Caco-2 (cell line): ENCODE measurements at places on chromosomes 11 and 22.
A peak's percentile ranks its signal among the peaks of the same experiment; 100 is the strongest.

- DNase-seq = no peak
Observed at GRCh38 chr22:29145321-29146072, 60.2 kb upstream of the EMID1 start.

GRCh38 chr11:76335842-76336241 lies 45.1 kb downstream of the THAP12 start:
- no peak for DNase-seq

- DNase-seq = no peak
Observed at GRCh38 chr11:122681735-122682134, 26.2 kb downstream of the UBASH3B start.

DNA sequence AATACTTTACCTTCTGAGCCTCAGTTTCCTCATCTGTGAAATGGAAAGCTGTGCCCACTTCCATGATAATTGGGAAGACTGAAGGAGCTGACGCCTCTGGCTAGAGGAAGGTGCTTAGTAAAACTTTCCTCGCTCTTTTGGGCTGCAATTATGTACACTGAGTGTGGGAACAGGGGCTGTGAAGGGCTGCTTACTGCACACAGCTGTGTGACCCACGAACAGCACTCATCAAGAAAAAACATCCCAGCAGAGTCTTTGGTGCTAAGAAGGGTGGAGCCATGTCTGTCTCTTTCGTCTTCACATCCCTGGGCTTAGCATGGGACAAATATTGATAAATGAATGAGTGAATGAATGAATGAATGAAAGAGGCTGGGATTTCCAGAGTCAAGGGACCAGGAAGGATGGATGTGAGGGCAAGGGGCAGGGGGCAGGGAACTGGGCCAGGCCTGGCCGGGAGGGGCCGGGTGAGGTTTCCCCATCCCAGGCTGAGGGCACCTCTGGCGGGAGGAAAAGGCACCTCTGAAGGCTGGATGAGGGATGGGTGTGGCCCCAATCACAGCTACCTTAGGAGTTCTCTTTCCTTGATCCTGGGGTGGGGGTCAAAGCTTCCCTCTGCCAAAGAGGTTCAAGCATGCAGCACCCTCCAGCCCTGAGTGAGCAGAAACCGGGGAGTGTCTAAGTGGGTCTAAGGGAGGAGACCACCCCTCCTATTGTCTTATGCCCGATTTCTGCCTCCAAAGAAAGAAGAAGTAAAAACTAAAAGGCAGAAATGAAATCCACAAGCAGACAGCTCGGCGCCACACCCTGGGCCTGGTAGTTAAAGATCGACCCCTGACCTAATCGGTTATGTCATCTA lies 9.2 kb upstream of the CD5 start:
- DNase-seq = no peak

DNA sequence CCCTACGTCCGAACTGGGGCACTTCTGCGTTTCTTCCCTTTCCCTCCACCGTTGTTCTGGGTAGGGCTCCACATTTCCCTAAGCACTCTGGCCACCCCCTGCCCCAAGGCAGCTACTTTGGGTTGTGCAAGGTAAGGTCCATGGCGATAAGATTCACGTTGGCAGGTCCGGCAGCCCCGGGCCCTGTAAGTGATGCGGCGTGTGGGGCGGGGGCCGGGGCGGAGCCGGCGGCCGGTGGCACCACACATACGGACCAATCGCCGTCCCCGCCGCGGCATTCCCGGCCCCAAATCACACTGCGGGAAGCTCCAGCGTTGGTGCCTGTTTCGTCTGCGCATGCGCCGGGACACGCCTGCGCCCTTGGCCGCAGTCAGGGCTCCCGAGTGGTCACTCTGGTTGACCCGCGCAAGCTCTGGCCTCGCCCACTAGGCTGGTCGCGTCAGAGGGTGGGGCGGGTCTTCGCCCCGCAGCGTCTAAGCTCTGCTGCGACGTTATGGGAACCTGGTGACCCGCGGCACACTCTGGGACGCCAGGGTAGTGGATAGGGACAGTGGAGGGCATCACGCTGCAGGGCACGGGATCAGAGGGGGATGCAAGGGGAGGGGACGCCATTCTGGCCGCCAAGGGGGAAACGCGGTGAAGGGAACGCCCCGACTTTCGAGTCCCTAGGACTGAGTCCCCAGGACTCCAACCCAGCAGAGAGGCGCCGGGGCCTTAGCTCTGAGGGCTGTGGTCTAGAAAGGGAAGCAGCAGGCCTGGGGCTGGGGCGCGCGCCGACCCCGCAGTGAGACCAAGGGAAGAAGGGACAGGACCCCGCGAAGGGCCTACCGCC lies 1.6 kb downstream of the FADS1 start:
- peak; percentile 99 for DNase-seq

DNA sequence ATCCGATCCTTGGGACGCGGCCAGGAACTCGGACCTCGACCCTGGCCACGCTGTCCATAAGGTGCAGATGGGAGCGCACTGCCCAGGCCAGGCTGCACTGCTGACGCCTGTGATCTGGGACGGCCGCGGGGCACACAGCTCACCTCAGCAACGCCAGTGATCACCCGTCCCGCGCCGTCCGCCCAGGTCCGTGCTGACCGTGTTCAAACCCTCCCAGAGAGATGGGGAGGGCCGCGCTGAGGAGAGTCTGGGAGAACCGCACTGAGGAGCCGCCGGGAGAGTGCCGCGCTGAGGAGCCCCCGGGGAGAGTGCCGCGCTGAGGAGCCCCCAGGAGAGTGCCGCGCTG lies 636 bp downstream of the KCNQ1OT1 start:
- peak; percentile 56 for DNase-seq

- no peak for DNase-seq
Observed at GRCh38 chr11:117157507-117157906, 13.4 kb downstream of the PAFAH1B2 start.

GRCh38 chr11:103222806-103223205 lies 113.6 kb downstream of the DYNC2H1 start:
- DNase-seq = no peak

DNA sequence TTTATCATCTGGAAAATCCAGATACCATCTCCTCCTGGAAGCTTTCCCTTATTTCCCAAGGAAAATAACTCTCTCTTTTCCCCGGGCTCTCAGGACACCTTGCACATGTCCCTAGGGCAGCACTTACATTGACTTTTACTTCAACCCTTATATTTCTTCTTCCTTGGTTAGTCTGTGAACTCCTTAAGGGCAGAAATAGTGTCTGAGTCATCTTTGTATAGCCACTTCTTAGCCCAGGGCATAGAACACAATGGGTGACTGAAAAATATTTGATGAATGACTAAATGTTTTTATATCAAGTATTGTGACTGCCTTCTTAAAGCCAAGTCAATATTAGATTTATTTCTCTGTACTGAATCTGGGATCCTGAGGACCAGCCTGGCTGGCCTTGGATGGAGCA lies 45.4 kb upstream of the MYOD1 start:
- no peak for DNase-seq

DNA sequence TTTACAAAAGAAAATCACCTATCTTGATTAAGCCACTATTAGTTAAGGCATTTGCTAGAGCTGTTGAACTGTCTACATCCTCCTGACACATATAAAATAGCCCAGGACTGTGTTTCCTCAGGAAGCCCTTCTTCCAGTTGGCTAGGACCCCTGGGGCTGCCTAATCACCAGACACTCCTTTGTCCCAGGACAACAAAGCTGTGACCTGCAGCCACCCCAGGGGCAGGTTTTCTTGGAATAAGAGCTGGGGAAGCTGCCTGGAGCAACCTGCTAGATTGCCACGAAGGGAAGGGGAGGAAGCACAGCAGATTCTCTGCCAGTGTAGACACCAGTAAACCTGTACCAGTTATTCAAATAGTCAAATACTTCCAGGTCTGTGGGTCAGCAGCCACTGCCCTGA lies 17.6 kb downstream of the CHST1 start:
- DNase-seq = no peak

DNA sequence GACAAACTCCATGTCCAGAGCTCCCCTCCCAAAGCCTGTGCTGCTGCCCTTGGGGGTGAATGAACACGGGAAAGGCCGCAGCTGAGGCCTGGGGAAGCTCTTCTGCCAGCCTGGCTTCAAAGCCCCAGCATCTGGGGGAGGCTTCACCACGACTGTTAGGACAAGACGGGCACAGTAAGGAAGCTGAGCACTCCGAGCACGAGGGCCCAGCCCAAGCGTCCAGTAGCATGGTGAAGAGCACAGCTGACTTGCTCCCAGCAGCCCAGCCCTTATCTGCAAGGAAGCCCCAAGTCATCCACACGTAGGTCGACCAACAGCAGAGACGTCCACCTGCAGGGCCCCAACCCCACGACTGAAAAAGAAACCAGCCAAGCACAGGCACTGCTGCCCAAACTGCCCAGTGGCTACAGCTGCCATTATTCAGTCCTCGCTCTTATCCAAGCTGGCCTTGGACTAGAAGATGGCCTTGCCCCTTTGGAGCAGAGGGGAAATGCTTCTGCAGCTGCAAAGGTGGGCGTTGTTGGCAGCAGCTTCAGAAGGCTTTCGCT lies 62.5 kb downstream of the SHANK2 start:
- peak; percentile 33 for DNase-seq

DNA sequence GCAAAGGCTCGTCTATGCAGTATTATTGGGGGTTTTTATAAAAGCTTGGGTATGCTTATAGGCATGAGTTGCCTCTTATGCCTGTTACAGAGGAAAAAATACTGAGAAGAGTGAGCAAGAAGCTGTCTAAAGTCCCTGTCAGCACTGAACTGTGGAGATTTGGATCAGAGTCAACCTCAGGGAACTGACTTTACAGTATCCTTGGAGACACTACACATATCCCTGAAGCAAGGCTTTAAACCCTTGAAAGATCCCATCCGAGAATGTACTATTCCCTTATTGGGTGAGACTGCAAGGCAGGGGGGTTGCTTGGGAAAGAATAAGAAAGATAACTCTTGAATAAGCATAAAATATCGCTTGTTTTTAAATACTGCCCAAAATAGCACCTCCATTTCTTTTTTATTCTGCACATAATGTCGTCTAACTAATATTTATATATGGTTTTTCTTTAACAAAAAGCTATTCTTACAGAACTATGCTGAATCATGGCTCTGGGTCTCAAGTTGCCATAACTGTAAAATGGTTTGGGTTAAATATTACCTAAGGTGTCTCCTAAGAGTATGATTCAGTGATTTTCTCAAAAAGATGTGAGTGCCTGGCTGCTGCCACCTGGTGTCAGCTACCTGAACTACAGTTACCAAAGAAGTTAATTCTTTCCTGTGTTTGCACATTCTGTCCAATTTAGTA lies 1062.8 kb downstream of the DLG2 start:
- DNase-seq = peak; percentile 83

DNA sequence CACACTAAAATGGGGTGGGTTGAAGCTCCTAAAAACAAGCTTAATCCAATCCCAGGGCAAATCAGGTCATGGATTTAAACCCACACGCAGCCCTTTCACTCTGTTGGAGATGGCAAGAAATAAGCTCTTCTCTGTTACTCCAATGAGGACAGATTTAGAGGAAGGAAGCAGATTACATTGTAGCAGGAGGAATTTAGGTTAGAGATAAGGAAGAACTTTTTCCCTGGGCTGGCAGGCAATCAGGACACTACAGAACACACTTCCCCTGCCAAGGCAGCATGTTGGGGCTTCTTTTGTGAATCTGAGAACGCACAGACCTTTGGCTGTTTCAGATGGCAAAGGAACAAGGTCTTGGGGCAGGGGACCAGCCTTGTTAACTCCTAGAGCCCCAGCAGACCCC lies 46.2 kb downstream of the C11orf58 start:
- DNase-seq = no peak
